NCI-H2081 treated with DMSO at 0.1 percent for 48 hours (cell line): ENCODE measurements at places on chromosomes 11 and 22.

GRCh38 chr11:14643697-14644225 is at the start of gene PDE3B:
Gene PDE3B (plus strand): TSS chr11:14643804. CDS start chr11:14644076, 272 bp downstream.
- DNase-seq, result no peak

DNA sequence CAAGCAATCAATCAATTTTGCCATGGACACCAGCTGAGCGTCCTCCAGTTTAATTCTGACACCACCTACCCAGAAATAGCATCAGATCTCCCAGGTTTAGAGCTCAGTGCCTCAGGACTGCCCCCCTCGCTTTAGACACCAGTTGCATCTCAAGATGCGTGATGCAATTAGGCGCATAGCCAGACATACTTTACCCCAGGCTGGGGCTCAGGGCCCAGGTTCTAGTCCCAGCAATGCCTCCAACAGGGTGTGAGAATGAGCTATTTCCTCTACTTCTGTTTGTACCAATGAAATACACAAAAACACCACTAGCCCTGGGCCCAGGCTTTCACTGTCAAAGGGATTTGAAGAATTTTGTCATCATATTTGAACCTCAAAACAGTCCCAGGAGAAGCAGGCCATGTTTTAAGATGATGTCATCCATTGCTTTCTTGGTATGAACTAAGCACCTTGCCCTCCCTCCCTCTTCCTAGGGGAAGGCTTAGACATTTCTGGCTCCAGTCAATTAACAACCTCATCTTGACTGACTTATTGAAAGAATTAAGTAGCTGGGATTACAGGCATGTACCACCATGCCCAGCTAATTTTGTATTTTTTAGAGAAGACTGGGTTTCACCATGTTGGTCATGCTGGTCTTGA is 61.5 kb upstream of the INCENP start:
- DNase-seq, result no peak

GRCh38 chr11:14029971-14030920 is 67.7 kb downstream of the SPON1 start:
- DNase-seq, result peak; percentile 71

DNA sequence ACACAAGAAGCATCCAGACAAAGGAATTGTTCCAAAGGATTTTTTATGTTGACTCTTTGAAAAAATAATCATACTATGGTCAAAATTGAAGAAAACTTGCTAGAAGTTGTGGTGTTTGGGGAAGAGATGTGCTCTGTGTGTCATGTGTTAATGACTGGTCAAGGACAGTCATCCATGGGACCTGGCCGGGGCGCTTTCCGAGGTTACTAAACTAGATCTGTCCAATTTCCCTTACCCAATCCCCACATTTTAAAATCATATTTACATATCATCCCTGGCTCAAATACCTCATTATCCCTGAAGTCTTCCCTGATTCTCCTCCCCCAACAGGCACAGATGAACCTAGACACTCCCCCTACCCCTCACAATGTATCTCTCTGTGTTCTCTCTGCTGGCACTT is 289.4 kb downstream of the TENM4 start:
- DNase-seq, result no peak

- no peak for DNase-seq
These were observed 45.8 kb upstream of the SLN start for GRCh38 chr11:107757661-107758060.
